ENCODE measurements at places on chromosomes 6 and 20.

- peak; percentile 77 for DNase-seq
Measured at GRCh38 chr20:58246346-58246745, 17.9 kb upstream of the ANKRD60 start.

DNA sequence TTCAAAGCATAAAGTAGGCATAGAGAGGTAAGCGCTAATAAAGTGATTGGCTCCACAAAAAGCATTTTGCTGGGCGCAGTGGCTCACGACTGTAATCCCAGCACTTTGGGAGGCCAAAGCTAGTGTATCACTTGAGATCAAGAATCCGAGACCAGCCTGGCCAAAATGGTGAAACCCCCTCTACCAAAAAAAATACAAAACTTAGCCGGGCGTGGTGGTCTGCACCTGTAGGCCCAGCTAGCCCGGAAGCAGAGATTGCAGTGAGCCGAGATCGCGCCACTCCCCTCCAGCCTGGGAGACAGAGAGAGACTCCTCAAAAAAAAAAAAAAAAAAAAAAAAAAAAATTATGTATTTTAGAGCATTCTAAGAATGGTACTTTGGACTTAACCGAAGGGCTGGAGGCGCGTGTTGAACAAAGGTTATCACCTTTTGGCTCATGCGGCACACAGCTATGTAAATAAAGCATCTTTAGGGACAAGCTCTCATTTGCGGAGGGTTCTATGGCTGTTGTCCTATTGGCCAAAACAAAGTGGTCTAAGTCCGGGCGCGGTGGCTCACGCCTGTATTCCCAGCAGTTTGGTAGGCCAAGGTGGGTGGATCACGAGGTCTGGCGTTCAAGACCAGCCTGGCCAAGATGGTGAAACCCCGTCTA lies 17.4 kb downstream of the HFE start:
- DNase-seq = no peak

DNA sequence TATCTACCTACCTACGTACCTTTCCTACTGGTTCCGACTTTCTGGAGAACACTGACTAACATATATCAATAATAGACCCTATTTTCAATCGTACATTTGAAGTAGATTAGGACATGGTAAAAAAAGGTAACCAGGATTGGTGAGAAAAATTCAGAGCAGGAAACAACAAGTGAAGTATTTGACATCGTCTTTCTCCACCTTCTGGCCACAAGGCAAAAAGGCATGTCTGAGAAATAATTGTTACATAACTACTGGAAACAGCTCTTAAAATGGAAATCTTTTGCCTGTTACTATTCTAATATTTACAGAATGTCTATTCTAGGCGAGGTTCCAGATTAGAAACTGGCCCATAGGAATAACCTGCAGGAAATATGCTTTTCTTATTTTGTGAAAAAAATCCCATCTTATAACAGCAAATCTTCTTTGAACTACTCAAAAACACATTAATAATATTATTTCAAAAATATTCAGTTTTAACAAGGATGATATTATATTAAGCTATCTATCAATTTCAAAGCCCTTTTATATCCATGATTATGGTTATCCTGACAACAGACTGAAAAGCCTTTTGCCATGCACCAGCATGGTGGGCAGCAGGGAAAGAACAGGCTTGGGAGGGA lies 80.8 kb downstream of the RCAN2 start:
- DNase-seq = no peak

DNA sequence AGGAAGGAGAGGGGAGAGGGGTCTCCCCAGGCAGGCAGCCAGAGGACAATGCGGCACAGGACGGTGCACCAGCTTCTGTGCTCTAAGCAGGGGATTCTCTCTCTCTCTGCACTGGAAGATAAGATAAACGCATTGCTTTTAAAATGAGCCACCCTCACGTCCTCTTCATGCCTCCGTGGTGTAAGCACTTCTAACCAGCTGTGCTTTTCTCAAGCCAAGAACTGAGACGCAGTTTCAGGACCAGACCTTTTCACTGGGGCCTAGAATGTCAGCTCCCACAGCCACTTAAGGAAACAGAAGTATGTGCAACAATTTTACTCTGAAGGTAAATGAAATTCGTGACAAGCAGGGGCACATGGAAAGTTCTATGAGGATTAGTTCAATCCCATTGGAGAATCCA lies 82.4 kb downstream of the PSMB1 start:
- no peak for DNase-seq

GRCh38 chr6:2744209-2744771 lies 6.4 kb downstream of the MYLK4 start:
- DNase-seq = no peak

DNA sequence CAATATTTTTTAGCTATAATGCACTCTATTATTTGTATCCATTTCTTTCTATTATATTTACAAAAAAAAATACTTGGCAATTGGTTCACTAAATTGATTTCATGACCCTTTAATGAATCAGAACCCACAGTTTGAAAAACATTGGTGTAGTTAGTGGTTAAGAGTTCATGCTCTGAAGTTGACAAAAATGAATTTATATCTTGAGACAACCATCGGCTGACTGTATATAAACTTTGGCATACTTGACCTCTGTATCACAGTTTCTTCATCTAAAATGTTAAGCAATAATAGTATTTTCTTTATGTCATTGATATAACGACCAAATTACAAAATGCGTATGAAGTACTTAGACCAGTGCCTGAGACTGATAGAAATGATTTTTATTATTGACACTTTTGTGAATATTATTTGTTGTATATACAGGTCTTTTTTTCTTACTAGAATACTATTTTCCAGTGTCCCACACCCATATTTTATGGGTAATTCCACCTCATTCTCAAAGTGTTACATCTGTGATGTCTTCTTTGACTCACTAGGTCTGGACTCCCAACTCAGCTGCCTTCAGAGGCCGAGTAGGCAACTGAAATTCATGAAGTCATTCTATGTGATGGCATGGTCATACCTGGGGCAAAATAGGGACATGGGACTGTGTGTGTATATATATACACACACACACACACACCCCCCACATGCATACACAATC lies 459.2 kb downstream of the RFPL4B start:
- DNase-seq = no peak

GRCh38 chr6:100796049-100796823 lies 84.9 kb downstream of the ASCC3 start:
- no peak for DNase-seq

DNA sequence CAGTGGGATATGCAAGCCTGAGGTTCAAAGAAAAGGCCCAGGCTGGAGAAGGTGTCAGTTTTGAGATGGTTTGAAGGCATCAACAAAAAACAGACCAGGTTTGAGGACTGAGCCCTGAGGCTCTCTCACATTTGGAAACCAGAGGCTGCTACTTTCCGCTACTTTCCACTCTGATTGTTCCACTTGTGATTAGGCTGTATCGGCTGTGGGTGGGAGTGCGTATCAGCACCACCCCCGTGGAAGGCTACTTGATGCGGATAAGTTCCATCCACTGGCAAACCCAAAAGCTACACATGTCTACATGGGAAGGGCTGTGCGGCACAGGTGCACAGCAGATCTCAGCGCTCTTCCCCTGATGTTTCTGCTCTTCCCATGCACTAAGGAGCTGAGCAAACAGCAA lies 198.7 kb downstream of the GMPR start:
- DNase-seq = no peak

GRCh38 chr6:147142684-147143245 lies 61.5 kb upstream of the STXBP5 start:
- DNase-seq = no peak

DNA sequence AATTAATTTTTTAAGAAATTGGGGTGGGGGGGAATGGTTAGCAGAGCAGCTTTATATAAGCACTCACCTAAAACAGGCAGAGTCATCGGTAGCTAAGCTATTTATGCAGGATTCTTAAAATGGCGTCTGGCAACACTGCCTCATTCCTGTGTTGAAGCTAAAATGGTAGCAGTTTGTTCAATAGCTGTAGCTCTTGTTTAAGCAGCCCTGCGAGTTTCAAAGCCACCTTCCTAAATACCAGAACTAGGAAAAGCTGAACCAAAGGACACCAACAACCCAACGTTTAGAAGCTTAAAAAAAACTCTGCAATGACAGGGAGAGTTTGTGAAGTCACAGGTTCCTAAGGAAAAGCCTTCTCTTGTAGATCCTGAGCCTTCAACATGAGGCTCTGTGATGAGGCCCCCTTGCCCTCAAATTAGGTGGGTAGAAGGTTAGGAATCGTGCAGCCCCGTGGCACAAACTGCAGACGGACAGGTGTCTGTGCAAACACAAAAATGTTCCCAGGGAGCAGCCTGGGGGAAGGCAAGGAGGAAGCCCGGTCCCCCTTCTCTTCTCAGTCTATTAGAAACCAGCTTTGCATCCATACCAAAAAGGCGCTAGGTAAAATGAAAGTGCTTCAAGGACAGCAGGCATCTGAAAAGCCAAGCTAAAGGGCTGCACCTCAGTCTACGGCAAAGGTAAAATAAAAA lies 4.7 kb downstream of the ZMYND8 start:
- no peak for DNase-seq

GRCh38 chr6:12886961-12887775 lies 170.6 kb downstream of the PHACTR1 start:
- no peak for DNase-seq

DNA sequence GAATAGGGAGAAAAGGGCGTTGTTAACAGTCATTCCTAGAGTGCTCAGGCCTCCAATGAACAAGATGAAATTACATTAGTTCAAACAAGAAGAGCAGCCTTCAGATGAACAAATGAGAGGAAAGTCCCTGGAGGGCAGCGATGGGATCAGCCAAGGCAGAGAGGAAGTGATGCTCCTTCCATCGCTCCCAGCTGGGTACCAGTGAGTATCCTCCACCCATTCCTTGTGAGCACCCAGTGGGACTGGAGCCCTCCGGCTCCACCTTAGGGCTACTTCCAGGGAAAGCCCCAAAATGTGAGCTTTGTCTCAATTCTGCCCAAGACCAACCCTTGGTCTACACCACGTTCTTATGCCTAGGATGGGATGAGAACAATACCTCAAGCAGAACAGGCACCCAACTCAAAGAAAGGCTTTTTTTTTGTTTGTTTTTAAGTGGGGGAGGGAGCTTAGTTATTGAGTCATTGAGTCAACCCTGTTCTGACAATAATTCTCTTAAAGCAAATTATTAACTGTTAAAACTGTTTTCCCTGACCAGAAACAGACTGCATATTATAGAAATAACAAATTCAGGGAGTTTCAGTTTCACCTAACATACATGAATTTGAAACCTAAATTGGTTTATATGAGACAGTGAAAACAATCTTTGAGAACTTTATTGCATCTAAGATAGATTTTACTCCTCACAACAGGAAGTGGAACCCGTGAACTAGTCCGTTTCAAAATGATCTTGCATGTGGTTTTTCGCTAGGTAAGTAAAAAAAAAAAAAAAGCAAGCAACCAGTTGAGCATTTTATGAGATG lies 106.9 kb downstream of the IPCEF1 start:
- no peak for DNase-seq

DNA sequence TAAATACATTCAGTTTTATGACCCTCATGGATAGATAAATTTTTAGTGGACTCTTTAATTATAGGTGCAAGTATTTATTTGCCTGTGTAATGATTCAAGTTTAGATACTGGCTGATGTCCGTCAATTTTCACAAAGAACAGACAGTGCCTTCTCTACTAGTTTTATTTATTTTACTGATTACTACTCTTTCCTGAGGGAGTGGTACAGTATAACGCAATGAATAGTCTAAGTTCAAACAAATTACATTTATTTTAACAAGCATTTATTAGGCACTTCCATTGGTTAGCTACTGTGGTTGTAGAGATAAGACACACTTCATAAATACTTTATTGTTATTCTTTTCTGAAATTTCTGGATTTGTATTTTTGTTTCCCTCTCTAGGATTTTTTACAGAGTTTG lies 74.3 kb downstream of the ADGRG6 start:
- no peak for DNase-seq

- no peak for DNase-seq
Measured at GRCh38 chr20:58340853-58341252, 31.3 kb downstream of the RAB22A start.

GRCh38 chr20:31542201-31542842 lies 28.1 kb downstream of the HM13 start:
- no peak for DNase-seq

DNA sequence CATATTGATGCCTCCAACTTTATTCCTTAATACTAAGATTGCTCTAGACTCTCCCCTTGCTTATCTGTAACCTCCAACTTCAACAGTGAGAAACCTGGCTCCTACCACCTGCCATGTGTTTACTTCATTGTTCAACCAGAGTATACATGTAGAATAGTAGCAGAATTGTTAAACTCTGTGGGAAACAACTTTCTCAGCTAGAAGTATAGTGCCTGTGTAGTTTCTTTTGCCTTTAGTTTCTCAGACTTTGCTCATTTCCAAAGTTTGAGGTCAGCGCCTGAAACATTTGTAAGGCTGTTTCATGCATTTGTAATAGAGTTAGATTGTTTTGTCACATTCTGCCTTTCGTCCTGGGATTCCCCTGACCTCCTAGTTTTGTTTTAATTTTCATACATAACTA lies 34.9 kb upstream of the HECA start:
- DNase-seq = no peak

GRCh38 chr6:105967917-105968602 lies 118.1 kb upstream of the PRDM1 start:
- DNase-seq = no peak

DNA sequence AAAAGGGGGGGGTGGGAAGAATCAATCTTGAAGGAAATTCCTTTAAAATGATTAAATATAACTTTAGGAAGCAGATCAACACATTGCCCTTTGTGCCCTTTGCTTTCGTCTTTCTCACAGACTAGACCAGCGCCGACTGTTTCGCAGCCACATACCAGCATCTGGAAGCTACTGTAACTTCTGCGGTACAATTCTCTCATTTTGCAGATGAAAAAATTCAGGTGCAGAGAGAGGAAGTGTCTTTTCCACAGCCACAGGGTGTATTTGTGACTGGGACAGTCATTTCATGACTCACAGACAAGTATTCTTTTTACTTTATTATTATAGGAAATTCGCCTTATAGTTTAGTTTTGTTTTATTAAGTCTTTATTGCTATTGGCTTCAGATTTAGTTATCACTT lies 84.2 kb downstream of the UST start:
- DNase-seq = no peak

- DNase-seq = no peak
Measured at GRCh38 chr20:18263723-18264122, 24.6 kb upstream of the ZNF133 start.

GRCh38 chr20:542777-543368 lies 717 bp downstream of the CSNK2A1 start:
- no peak for DNase-seq

DNA sequence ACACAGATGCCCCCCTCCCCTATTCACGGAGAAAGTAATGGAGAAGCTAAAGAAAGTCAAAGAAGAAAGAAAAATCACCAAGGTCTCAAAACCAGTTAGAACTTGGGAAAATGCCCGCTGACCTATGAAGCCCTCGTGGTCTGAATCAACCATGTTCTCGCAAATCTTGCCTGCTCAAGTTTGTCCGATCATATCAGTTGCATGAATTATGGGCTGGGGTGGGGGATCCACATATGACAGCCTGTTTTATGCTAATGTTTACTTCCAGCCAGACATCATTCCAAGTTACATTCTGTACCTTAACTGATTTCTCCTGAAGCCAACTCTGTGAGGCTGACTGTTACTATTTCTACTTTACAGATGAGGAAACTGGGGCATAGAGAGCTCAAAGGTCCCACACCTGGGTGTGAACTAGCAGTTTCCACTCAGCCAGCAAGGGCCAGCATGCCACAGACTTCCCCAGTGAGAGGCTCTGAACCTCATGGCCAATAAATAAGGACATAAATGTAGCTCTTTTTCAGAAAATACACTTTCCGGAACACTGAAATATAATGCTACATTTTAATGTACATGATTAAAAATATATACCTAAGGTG lies 2.1 kb downstream of the RNASET2 start:
- no peak for DNase-seq

All from RWPE2 (cell line).